ENCODE measurements at places on chromosomes 1 and 21.

- no peak for DNase-seq
These were observed 2.3 kb downstream of the COX20 start for GRCh38 chr1:244837597-244838258.

DNA sequence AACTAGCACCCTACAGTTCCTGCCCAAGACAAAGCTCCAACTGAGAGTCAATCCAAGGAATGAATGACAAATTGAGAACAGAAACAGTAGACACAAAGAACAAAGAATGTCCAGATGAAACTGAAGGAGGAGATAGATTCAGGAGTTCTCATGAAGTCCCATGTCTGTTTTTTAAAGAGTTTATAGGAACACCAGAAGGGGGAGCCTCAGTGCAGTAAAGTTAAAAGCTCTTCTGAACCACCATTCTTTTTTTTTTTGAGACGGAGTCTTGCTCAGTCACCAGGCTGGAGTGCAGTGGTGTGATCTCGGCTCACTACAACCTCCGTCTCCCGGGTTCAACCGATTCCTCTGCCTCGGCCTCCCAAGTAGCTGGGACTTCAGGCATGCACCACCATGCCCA, 323.6 kb downstream of the MRPL39 start:
- DNase-seq = no peak

DNA sequence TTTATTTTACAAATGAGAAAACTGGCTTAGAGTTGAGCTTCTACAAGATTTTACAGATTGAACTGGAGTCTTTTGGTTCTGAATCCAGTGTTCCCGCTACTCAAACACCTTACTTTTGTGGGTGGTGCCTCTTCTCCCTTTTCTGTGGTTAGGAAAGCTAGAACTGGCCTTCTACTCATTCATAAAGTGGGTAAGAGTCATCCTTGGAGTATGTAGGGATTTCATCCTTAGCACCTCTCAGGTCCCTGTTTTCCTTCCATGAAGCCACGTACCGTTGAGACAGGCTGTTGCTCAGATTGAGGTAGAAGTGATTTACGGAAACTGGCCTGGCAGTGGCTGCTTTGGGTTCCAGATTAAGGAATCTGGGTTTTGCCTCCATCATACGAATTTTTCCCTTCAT, 35.8 kb downstream of the WNT4 start:
- no peak for DNase-seq

GRCh38 chr1:204102739-204103430, 30.0 kb downstream of the SOX13 start:
- no peak for DNase-seq

DNA sequence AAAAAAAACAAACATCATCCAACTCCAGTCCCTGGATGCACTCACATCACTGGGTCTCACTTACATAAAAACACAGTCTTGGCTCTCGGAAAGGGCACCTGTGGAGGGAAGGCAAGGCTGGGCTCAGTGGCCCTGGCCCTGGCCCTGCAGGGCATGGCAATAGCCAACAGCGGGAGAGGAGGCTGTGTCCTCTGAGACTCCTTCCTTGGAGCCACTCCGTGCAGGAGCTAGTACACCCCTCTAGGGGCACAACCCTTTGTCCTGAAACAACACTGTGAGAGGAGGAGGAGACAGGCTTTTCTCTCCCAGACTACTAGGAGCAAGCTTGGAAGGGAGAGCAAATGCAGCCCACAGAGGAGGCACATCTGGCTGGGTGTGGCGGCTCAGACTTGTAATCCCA, 28.0 kb downstream of the URB1 start:
- no peak for DNase-seq

DNA sequence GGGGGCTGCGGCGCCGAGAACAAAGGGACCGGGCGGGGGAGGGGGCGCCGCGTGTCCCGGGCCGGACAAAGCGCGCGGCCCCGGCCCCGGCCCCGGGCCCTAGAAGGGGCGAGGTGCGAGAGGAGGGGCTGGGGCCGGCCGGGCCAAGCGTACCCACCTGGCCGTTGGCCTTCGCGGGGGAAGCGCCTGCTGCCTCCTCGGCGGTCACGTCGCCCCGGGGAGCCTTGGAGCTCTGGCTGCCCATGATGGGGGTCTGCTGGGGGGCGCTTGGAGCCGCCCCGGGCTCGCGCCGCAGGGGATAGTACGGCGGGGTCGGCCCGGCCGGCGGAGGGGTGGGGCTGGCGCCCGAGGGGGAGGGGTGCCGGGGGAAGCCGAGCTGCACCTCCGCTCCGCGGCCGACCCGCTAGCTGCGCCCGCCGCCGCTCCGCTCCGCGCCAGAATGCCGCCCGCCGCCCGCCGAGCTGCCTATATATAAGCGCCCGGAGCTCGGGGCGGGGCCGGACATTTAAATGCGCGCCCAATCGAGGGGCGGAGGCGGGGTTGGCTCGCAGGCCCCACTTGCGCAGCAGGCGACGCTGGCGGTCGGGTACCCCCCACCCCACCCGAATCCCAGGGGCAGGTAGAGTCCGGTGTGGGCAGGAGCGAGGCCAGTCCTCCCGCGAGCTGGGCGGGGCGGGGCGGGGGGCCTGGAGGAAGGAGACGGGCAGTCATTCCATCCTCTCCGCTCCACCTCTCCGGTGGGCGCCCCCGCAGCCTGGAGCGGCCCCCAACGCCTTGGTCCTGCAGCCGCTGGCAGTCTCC, at the start of gene MARCKSL1:
Gene MARCKSL1, minus strand, starts transcription at position 444 of the 801 bp plus-strand sequence. Its CDS starts 200 bp downstream, at position 244.
- DNase-seq = peak; percentile 74

DNA sequence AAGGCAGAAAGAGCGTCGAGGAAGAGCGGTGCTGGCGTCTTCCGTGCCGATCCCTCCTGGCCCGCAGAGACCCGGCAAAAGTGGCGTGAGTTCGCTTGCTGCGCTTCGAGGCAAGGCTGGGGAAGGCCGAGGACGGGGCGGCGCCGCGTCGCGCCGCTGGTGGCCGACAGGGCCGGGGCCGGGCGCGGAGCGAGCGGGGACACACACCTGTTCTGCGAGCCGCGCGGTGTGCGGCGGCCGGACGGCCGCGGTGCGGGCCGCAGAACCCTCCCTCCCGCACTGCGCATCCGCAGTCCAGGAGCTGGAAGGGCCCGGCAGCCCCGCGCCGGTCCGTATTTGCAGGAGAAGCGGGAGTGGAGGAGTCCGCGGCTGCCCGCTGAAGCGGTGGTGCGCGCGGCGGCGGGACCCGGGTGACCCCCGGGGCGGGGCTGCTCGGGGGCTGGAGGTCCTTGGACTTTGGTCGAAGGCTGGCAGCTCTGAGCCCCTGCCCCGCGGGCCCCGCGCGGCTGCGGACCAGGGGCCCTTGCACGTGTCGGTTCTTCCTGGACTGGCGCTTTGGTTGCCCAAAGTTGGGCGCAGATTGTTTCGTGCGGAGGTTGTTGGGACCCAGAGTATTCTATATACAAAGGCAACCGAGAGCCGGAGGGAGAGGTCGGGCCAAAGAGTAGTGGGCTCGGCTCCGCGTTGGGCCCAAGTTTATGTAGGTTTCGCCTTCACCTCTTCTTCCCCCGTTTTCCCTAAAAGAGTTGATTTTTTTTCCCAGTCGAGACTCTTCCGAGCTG, 2.6 kb downstream of the RNF220 start:
- no peak for DNase-seq

- DNase-seq = no peak
These were observed 17.1 kb upstream of the ZBTB21 start for GRCh38 chr21:42027085-42027821.

DNA sequence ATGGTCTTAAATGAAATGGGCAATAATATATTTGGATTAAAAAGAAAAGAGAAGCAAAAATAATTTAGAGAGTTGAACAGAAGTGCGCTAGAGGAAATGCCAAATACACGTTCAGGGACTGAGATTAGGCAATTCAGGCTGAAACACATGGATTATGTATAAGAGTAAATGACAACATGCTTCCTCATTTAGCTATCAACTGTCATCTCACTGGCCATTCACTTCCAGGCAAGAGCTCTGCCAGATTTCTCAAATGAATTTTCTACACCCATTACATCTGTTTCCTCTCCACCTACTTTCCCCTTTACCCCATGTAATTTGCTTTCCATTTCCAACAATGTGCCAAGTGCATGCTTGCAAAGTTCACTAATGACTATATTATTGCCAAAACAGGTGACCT, 582.4 kb downstream of the LTN1 start:
- DNase-seq = no peak

All from stimulated activated CD4-positive, alpha-beta T cell treated with anti-CD3 and anti-CD28 coated beads, Interleukin-4, amount 100 ng/mL, for 48 hours (primary cell).